ENCODE measurements at places on chromosomes 12 and 14.
A peak's percentile ranks its signal among the peaks of the same experiment; 100 is the strongest.

DNA sequence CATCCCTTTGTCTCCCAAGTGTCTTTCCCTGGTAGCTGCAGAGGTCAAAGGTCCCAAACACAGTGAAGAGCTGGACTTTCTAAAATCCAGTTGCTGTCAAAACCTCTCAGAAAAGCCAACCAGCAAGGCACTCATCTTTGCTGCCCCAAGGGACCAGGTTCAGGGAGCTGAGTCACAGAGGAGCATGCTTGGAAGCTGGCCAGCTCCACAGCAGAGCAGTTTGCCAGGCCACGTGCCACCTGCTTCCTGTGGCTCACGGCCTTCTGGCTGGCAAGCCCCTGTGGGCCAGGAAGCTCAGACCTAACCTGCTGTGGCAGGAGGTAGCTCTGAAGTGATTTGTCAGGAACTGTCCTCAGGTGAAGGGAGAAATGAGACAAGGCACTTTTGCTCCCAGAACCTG lies 3.6 kb downstream of the ISCU start:
- no peak for DNase-seq

- no peak for DNase-seq
Measured at GRCh38 chr12:58105225-58106119, 164.1 kb downstream of the ATP23 start.

GRCh38 chr12:13404631-13405473 lies 208.3 kb downstream of the EMP1 start:
- DNase-seq = no peak

GRCh38 chr14:55059333-55059732 lies 7.9 kb downstream of the MAPK1IP1L start:
- DNase-seq = no peak

DNA sequence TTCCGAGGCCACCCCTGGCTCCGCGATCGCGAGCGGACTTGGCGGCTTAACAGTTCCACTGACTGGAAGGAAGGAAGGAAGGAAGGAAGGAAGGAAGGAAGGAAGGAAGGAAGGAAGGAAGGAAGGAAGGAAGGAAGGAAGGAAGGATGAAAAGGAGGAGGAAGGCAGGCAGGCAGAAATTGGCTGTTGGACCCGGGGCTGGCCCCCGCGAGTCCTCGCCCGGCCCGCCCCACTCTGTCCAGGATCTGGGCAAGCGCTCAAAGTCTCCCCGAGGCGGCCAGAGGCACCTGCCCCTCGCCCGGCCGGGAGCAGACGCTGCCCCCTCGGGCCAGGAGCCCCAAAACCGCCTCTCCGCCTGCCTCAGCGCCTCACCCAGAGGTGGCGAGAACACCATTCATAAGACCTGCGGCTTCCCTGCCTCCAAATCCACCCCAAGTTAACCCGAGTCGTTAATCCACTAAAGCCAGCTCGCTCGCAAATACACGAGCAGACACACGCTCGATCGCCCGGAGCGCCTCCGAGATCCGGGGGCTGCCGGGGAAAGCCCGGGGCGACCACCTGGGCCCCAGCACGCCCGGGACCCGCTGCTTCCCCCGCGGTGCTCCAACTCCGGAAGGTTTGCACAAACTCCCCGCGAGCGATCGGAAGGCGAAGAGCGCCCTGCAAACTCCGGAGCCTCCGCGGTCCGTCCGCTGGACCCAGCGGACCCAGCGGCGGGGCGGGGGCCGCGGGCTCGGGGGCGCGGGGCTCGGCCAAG lies 844 bp downstream of the DPF3 start:
- DNase-seq = peak; percentile 49

DNA sequence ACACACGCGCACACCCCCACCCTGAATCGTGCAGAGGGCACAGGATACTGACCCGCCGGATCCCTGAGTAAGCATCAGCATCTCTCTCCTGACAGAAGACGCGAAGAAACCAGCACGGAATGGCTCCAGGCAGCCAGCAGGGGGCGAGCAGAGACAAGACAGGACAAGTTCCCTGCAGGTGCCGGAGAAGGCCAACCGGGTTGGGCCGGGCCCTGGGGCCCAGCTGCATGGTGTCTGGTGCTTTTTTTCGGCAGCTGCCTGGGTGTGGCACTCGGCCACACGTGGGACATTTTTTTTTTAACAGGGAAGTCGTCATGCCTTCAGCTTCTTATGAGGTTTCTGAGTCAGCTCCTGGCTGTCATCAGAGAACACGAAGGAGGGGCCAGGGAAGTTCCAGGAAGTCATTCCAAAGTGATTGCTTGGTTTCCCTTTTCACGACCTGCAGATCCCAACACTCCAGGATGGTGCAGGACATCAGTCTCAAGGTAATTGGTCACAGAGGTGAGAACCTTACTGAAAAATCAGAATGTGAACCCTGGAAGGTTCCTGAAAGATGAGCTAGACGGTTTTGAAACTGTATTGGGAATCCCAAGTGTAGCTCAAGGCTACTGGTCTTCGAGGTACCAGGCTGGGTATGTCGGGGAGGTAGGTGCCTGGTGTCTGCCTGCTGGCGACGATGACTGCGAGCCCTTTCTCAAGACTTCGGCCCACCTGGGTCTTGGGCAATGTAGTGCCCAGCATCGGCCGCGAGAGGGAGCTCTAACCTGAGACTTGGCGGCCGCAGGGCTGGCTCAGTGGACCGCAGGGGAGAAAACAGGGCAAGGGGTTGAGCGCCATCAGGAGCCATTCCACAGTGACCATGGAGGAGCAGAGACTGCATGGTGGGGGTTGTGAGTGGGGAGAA lies 190.8 kb upstream of the PRMT8 start:
- peak; percentile 93 for DNase-seq

DNA sequence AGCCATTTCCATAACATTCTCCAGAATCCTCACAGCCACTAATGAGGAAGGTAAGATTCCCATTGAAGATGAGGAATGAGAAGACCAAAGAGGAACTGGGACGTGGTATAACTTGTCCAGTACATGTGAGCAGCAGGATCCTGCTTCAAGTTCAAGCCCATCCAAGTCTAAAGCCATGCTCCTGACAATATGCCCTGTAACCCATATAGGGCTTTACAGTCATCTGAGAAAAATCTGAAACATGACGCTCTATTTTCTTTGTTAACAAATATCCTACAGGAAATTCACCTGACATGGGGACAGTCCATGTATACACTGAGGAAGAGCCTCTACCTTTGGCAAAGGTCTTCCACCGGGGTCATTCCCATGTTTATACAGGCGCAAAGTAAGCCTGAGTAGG lies 3.1 kb upstream of the ACTR6 start:
- DNase-seq = no peak

DNA sequence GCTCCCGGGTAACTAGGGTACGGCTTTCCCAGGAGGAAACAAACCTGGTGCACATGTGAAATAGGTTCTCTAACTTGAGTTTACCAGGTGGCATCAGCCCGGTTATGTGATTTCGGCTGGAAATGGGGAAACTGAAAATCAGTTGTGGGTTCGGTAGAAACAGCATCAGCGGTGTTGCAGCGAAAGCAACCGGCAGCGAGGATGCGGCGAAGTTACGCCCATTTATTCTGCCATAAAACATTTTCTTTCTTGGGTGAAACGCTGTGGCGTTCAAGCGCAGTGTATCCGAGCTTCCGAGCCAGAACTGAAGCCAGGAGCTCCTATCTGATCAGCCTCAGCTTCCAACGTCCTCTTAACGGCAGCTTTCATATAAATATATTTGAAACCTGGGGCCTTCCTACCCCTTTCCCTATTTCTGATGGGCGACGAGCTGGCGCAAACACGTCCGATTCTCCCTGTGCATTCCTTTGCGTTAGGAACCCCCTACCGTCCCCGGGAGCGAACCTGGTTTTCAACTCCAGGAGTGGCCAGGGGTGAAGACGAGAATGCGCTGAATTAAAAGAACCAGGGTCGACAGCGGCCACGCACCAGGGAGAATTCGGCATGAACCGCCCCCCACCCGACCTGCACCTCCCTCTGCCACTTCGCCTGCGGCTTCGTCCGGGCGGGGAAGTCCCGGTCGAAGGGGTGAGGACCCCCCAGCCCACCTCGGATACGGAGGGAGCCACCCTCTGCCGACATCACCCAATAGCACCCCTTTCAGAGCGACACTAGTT lies 1.6 kb downstream of the DPF3 start:
- peak; percentile 66 for DNase-seq

GRCh38 chr12:49838973-49839633 lies 3.8 kb downstream of the BCDIN3D start:
- peak; percentile 65 for DNase-seq

- no peak for DNase-seq
Measured at GRCh38 chr12:15056218-15056617, 83.4 kb downstream of the PDE6H start.

DNA sequence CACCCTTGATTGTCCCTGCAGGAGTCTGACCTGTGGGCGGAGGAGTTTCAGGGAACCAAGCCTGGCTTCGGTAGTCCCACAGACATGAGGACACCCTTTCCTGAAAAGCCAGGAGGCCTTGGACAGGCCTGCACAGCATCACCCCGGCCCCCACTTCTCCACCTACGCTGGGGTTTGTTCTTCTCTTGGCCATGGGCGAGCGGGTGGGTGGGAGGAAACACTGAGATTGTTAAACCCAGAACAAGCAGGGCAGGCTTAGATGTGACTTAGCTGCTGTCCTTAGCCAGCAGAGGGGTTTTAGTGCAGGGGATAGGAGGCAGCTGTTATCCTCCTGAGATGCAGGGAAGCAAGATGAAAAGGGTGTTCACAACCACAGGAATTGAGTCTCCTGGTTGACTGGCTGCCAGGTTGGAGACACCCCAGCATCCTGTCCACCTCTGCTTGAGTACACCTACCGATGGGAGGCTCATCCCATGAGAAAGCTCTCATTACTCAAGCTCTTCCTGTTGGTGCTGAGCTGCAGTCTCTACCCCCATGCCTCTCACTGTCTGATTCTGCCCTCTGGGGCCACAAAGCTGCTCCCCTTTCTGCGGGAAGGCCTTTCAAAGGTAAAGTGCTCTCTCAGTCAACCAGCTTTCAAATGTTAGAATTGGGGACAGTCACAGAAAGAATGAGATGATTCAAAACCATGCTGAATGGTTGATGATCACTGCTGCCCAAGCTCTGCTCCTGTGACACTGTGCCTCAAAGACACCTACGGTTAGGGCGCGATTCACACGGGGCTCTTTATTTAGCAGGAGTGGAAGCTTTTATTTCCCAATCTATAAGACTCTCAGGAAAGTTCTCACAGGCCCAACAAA lies 86.3 kb downstream of the IRF2BPL start:
- DNase-seq = no peak

GRCh38 chr12:27894309-27894708 lies 78.2 kb downstream of the PTHLH start:
- DNase-seq = no peak

DNA sequence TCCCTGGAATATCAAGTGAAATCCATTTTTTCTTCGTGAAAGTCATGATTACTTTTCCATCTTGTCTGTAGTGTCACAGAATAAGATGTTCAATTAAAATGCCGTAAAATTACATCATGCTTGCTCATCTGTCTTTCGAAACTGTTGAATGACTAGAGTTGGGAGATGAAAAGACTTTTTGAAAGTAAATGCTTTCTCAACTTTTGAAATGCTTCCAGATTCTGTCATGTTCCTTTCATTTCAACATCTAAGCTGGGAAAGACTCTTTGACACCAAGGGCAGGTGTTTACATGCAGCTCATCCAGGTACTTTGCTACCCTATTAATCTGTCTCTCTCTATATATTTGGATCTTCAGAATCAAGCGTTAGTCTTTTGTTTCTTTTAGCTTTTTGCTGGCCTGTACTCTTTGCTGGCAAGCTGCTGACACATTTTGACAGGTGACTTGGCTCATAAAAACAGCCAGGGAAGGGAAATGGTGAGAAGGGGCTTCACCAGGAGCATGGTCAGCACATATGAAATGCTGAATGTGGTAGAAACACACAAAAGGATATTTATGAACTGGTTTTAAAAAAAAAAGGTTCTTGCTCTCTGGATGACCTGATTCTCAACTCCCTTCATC lies 77.0 kb upstream of the METAP2 start:
- no peak for DNase-seq

DNA sequence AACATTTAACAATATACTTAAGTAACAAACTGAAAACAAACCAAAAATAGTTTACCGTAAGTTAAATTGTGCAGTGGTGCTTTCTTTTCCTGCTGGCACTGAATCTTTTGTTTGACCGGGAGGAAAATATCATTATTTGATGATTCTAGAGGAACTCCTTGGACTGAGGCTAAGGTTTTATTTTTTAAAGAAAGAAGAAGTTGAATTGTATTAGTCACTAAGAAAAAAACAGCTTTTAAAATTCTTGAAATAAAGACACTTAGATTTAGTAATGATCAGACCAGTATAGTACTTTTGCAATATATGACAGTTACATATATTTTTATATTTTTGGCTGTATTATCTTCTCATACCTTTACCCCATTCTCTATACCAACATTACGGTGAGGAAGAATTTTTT lies 10.3 kb downstream of the MIS18BP1 start:
- DNase-seq = no peak

- DNase-seq = no peak
Measured at GRCh38 chr12:8466241-8466640, 10.5 kb downstream of the CLEC6A start.

- no peak for DNase-seq
Measured at GRCh38 chr12:113170457-113170856, 14.8 kb downstream of the DDX54 start.

GRCh38 chr12:113980537-113981337 lies 14.6 kb upstream of the RBM19 start:
- DNase-seq = peak; percentile 80

DNA sequence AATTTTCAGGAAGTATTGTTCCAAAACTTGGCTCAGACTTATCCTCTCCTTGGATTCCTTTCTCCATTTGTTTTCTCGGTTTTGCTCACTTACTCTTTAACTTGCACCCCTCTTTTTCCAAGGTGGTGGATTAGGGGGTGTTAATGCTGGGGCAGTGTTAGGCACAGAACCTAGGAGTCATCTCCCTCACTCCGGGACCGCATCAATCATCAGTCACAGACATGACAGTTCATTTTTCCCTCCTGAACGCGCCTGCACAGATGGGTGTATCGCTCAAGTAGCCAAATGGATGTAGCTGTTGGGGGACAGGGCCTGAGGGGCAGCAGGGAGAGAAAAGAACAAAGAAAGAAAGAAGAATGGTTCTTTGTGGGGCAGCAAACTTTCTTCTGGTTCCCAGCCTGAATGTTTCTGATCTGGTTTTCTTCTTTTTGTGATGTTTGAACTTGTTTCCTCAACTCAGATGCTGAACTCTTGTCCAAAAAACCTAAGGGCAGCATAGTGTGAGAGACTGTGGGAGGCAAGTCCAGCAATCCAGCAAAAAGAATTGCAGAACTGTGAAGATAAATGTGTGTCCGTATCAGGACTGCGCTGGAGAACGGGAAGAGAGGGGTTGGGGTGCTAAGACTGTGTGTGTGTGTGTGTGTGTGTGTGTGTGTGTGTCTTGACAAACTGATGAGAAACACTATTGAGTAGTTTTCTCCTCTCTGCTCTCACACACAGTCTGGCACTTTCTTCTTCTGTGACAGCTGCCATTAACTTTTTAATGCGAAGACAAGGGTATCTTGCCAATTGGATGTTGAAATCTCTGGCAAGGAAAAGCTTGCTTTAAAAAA lies 131.1 kb downstream of the FBXL14 start:
- no peak for DNase-seq

GRCh38 chr14:56374421-56374820 lies 205.2 kb upstream of the TMEM260 start:
- DNase-seq = no peak

DNA sequence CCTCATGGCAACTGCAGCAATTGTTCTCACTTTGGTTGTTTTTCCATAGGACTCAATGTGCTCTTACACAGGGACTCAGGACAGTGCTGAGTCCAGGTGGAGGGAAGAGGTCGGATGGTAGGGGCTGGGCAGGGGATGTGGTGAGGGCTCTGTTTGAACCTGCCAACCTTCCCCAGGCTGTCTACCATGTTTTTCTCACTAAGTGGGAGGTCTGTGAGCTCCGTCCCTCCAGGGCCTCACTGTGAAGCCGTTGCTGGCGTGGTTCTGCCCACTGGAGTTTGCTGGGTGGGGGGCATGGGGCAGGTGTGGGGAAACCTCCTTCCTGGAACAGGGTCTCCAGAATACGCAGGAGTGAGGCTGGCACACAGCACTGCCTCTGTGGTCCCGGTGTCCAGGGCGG lies 20.7 kb upstream of the PRMT8 start:
- no peak for DNase-seq

Data from HAP-1 (cell line).